SJSA1 (cell line): ENCODE measurements at places on chromosomes 7 and 10. TPM values are rescaled to one million over a fixed set of nuclear protein-coding genes. Genes with fewer than 3 reads are reported as not detected.

Gene ATXN7L1
- total RNA-seq = 0.91 and 2.7 TPM in 2 replicates

Gene CFAP70
- total RNA-seq = 0.08 and 0.25 TPM in 2 replicates

Gene PDK4
- total RNA-seq = not detected in 2 replicates

Gene ABCB4
- total RNA-seq = 15.0 and 16.1 TPM in 2 replicates

Gene ENKUR
- total RNA-seq = not detected in 2 replicates

Gene ZNF425
- total RNA-seq = 0.41 and 2.5 TPM in 2 replicates

Gene IL15RA
- 1.1 and 1.8 TPM in 2 replicates for total RNA-seq

Gene GIMAP4
- total RNA-seq = not detected in 2 replicates

DNA sequence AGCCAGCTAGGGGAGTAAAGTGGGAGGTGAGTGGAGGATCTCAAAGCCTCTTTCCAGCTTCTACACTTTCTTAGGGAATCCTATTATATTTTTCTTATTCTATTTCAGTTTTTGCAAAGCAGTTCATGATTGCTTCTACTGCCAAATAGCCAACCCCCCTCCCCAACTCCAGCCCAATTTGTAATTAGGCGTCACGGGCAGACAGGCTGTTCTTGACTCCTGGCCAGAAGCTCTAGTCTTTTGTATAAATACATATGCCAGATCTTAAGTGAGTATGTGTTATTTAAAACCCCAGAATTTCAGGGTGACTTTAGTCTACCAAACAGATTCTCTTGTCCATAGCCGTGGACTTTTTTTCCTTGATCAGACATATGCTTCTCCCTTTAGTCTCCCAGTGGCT lies 255.2 kb downstream of the BUB3 start:
- DNase-seq = no peak
- no peaks in the 10 kb centered on the region for H3K4me1 ChIP-seq
- H3K27me3 ChIP-seq = no peaks in the 10 kb centered on the region
- no peak overlapping the region for H3K4me3 ChIP-seq
- H3K36me3 ChIP-seq = no peaks in the 10 kb centered on the region
- H3K27ac ChIP-seq = no peak overlapping the region

DNA sequence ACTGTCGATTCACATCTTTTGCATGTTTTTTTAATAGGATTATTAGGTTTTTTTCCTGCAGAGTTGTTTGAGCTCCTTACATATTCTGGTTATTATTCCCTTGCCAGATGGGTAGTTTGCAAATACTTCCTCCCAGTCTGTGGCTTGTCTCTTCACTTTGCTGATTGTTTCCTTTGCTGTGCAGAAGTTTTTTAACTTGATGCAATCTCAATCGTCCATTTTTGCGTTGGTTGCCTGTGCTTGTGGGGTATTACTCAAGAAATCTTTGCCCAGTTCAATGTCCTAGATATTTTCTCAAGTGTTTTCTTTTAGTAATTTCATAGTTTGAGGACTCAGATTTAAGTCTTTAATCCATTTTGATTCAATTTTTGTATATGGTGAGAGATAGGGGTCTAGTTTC lies 95.4 kb downstream of the TBXAS1 start:
- H3K36me3 ChIP-seq = no peaks in the 10 kb centered on the region
- H3K4me3 ChIP-seq = no peak overlapping the region
- peaks cover 6% of the 10 kb centered on the region; the same call in 1 of the 2 replicates for H3K27me3 ChIP-seq

GRCh38 chr7:38367301-38367890 lies 94.0 kb upstream of the TARP start:
- no peak overlapping the region for H3K4me3 ChIP-seq
- H3K4me1 ChIP-seq = no peaks in the 10 kb centered on the region
- no peak overlapping the region for H3K27ac ChIP-seq
- no peak for DNase-seq
- no peaks in the 10 kb centered on the region for H3K27me3 ChIP-seq

- H3K4me1 ChIP-seq = no peaks in the 10 kb centered on the region; the same call in 1 of the 2 replicates
- H3K27ac ChIP-seq = no peak overlapping the region
- H3K4me3 ChIP-seq = no peak overlapping the region
- no peaks in the 10 kb centered on the region for H3K27me3 ChIP-seq
- no peak for DNase-seq
- H3K36me3 ChIP-seq = 0 out of 2 replicates have a peak, but pooled peaks cover under 1% of the 10 kb centered on the region
These were observed 4.5 kb upstream of the COPG2 start for GRCh38 chr7:130673066-130673465.

GRCh38 chr7:104059103-104059502 lies 69.6 kb upstream of the RELN start:
- H3K4me1 ChIP-seq = no peaks in the 10 kb centered on the region
- no peak for DNase-seq
- H3K27me3 ChIP-seq = no peaks in the 10 kb centered on the region
- H3K27ac ChIP-seq = no peak overlapping the region
- no peaks in the 10 kb centered on the region for H3K36me3 ChIP-seq

- peaks cover 22% of the 10 kb centered on the region; the same call in 1 of the 2 replicates for H3K27me3 ChIP-seq
- no peak overlapping the region for H3K4me3 ChIP-seq
- no peaks in the 10 kb centered on the region for H3K36me3 ChIP-seq
These were observed 63.4 kb downstream of the RAMP3 start for GRCh38 chr7:45220846-45221618.

DNA sequence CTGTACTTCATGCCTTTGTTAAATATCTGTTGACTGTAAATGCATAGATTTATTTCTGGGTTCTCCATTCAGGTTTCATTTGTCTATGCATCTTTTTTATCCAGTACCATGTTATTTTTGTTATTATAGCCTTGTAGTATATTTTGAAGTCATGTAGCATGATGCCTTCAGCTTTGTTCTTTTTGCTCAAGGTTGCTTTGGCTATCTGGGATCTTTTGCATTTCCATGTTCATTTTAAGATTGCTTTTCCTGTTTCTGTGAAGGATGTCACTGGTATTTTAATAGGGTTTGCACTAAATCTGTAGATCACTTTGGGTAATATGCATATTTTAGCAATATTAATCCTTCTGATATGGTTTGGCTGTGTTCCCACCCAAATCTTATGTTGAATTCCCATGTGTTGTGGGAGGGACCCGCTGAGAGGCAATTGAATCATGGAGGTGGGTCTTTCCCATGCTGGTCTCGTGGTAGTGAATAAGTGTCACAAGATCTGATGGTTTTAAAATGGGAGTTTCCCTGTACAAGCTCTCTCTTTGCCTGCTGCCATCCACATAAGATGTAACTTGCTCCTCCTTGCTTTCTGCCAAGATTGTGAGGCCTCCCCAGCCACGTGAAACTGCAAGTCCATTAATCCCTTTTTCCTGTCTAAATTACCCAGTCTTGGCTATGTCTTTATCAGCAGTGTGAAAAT lies 302.8 kb upstream of the SEMA3C start:
- H3K4me3 ChIP-seq = no peak overlapping the region
- H3K27ac ChIP-seq = no peak overlapping the region
- no peaks in the 10 kb centered on the region for H3K27me3 ChIP-seq
- no peaks in the 10 kb centered on the region for H3K36me3 ChIP-seq
- no peak for DNase-seq

DNA sequence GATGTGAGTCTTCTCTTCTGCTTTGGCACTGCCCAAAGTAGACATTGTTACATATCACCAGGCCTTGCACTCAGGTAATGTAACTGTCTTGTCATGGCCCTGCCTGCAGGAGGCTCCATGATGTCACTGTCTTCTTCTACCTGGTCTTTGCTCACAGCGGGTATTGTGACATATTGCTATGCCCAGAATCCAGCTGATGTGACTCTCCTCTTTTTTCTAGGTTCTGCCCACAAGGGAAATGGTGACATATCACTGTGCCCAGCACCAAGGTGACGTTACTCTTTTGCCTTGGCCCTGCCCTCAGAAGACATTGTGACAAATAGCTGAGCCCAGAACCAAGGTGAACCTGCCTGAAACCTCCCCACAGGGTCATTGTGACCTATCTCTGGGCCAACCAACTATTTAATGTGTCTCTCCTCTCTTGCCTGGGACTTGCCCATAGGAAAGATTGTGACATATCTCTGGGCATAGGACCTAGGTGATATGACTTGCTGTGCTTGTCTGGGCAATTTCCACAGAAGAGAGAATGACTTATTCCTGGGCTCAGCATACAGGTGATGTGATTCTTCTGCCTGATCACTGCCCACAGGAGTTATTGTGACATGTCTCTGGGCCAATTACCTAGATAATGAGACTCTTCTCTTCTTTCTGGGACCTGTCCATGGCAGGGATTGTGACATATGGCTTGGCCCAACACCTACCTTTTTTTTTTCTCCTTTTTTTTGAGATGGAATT lies 26.5 kb upstream of the ZNF107 start:
- H3K36me3 ChIP-seq = no peaks in the 10 kb centered on the region
- no peak for DNase-seq
- H3K4me1 ChIP-seq = no peaks in the 10 kb centered on the region
- no peak overlapping the region for H3K4me3 ChIP-seq

DNA sequence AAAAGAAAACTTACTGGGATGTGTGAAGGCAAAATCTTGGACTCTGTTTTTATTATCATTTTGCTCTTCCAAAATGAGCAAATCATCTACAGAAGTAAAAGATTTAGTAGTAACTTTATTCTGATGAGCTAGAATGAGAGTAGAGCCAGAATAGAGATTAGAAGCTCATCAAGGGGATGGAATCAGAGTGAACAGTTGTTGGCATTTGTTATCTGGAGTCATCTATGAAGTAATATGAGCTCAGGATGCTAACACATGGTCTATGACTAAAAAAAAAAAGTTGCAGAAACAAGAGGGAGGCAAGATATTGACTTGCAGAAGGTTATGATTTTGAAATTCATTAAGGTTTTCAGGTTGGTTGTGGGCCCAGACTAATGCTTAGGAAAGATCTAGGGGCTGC lies 409.1 kb upstream of the ETV1 start:
- no peak overlapping the region for H3K27ac ChIP-seq
- no peaks in the 10 kb centered on the region for H3K4me1 ChIP-seq
- no peak for DNase-seq
- no peaks in the 10 kb centered on the region for H3K27me3 ChIP-seq

GRCh38 chr7:157153260-157153659 lies 14.5 kb downstream of the UBE3C start:
- no peak overlapping the region for H3K27ac ChIP-seq
- H3K27me3 ChIP-seq = no peaks in the 10 kb centered on the region
- no peaks in the 10 kb centered on the region for H3K4me1 ChIP-seq
- no peak for DNase-seq

- no peaks in the 10 kb centered on the region for H3K27me3 ChIP-seq
- no peaks in the 10 kb centered on the region for H3K36me3 ChIP-seq
- H3K4me1 ChIP-seq = no peaks in the 10 kb centered on the region
- no peak overlapping the region for H3K4me3 ChIP-seq
- no peak for DNase-seq
- H3K27ac ChIP-seq = no peak overlapping the region
These were observed 115.3 kb downstream of the ST7 start for GRCh38 chr7:117068511-117069145.

GRCh38 chr10:104230490-104230889 lies 1.7 kb downstream of the CFAP43 start:
- H3K27ac ChIP-seq = no peak overlapping the region
- no peak overlapping the region for H3K4me3 ChIP-seq
- DNase-seq = no peak
- no peaks in the 10 kb centered on the region for H3K4me1 ChIP-seq

DNA sequence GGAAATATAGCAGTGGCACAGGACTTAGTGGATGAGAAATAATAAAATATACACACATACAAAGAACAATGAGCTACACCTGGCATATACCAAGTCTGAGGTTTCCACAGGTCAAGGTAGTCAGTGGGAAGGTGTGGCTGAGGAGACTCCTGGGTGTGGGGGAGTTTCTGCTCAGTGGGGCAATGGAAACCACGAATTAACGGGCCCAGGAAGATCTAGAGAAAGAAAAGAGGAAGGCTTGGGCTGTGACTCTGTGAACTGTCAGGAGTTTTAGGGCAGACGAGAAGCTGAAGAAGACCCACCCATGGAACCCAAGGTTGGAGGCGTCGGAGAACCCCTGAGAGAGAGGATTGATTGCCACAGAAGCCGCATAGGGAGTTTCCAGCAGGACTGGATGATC lies 196.5 kb downstream of the HERPUD2 start:
- H3K27ac ChIP-seq = no peak overlapping the region
- H3K4me1 ChIP-seq = no peaks in the 10 kb centered on the region
- H3K27me3 ChIP-seq = no peaks in the 10 kb centered on the region
- no peak overlapping the region for H3K4me3 ChIP-seq
- no peak for DNase-seq
- H3K36me3 ChIP-seq = no peaks in the 10 kb centered on the region

- H3K27me3 ChIP-seq = no peaks in the 10 kb centered on the region
- H3K27ac ChIP-seq = no peak overlapping the region
- H3K4me3 ChIP-seq = no peak overlapping the region
These were observed 95.1 kb downstream of the MACC1 start for GRCh38 chr7:20122073-20122472.

- no peaks in the 10 kb centered on the region for H3K36me3 ChIP-seq
- peaks cover 35% of the 10 kb centered on the region for H3K4me1 ChIP-seq
- no peaks in the 10 kb centered on the region for H3K27me3 ChIP-seq
- no peak for DNase-seq
- H3K27ac ChIP-seq = no peak overlapping the region
These were observed 251.4 kb upstream of the HABP2 start for GRCh38 chr10:113301342-113301984.

DNA sequence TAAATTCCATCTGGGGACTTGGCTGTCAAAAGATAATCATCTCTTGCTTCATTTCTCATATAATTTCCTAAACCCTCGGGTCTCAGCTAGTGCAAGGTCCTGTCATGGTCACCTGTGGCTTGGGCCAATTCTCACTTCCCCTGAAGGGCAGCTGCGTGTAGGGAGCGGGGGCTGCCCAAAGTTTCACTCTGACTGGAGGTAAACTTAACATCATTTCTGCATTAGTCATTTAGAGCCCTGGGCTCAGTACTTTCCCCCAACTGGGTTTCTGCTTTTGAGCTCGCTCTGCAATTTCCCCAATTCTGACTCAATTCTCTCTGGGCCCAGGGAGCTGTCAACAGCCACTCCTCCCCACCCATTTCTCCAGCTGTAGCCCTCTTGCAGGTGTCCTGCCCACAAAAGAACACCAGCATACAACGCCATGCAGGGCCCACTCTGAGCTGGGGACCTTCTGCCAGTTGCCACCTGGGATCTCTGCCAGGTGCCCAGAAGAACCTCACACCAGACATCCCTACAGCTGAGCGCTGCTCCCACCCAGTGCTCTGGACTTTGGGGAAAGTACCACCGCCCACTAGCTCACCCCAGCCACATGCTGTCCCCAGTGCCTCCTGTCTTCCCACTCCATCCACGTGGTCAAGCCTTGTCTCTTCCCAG lies 37.9 kb downstream of the VOPP1 start:
- H3K36me3 ChIP-seq = peaks cover 16% of the 10 kb centered on the region; the same call in 1 of the 2 replicates
- H3K4me3 ChIP-seq = no peak overlapping the region
- H3K27me3 ChIP-seq = no peaks in the 10 kb centered on the region
- DNase-seq = peak; percentile 46
- H3K4me1 ChIP-seq = peaks cover 63% of the 10 kb centered on the region

- H3K4me1 ChIP-seq = no peaks in the 10 kb centered on the region
- no peaks in the 10 kb centered on the region for H3K27me3 ChIP-seq
- H3K27ac ChIP-seq = no peak overlapping the region
- no peak for DNase-seq
- H3K4me3 ChIP-seq = no peak overlapping the region
These were observed 485.1 kb downstream of the GLRX3 start for GRCh38 chr10:130621231-130621775.

DNA sequence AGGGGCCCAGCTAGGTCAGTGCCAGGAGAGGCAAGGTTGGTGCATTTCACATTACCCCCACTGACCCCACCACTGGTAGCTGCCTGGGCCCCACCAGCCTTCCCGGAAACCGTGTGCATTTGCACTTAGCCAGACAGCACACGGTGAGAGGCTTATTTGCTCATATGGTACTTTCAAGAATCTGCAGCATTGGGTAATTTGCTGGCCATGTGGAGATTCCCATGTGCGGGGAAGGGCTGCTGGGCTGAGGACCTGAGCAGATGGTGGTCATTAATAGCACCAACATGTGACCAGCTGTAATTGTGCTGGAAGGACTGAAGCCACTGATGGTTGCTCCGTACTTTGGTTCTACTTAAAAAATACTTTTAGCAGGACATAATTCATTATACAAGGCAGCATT lies 323.8 kb downstream of the DPP6 start:
- no peaks in the 10 kb centered on the region for H3K36me3 ChIP-seq
- H3K4me1 ChIP-seq = no peaks in the 10 kb centered on the region
- no peak for DNase-seq
- H3K27ac ChIP-seq = no peak overlapping the region
- no peak overlapping the region for H3K4me3 ChIP-seq
